ENCODE measurements at places on chromosomes 13 and 19.

DNA sequence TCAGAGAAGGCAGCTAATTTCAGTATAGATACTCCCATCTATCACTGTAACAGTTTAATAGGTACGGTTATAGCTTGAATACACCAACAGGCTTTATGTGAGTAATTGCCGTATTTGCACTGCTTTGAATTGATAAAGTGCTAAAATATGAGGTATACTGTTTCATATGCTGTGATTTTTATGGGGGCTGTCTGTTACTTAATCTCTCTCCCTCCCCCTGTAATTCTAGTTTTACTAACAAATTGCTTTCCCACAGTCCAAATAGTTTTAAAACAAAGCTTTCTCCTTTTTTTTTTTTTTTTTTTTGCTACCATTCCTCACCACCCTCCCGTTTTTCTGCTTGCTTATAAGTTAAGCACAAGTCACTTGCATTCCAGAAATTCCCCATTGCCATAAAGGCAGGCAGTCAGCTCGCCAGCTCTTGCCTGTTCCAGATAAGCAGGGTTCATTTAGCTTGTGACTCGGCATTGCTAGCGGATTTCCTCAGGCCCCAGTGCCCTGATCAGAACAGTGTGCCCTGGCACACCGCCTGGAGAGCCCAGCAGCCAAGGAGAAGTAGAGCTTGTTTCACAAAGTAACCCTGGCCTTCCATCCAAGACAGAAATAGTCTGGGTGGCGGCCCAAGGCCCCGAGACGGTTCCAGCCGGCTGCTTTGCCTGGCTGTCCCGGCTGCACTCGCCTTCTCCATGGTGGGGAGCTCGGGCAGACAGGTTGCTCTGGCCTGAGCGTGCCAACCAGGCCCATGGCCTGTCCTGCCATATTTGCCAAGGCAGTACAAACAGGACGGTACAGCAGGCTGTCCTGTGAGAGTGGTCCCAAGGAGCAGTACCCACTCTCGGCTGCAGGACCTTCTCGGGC is 43.5 kb upstream of the NPAS1 start:
- DNase-seq, result peak; percentile 92
- H3K4me3 ChIP-seq, result no peak overlapping the region
- peaks cover 48% of the 10 kb centered on the region for H3K4me1 ChIP-seq
- no peaks in the 10 kb centered on the region for H3K27me3 ChIP-seq

GRCh38 chr13:30718661-30719524 is 16.4 kb upstream of the ALOX5AP start:
- H3K27me3 ChIP-seq, result no peaks in the 10 kb centered on the region
- H3K36me3 ChIP-seq, result no peaks in the 10 kb centered on the region
- H3K4me3 ChIP-seq, result no peak overlapping the region
- no peak overlapping the region for H3K27ac ChIP-seq
- DNase-seq, result no peak

GRCh38 chr13:98622931-98623331 is 46.0 kb upstream of the STK24 start:
- H3K27me3 ChIP-seq, result no peaks in the 10 kb centered on the region
- H3K27ac ChIP-seq, result no peak overlapping the region
- DNase-seq, result no peak
- no peak overlapping the region for H3K4me3 ChIP-seq

DNA sequence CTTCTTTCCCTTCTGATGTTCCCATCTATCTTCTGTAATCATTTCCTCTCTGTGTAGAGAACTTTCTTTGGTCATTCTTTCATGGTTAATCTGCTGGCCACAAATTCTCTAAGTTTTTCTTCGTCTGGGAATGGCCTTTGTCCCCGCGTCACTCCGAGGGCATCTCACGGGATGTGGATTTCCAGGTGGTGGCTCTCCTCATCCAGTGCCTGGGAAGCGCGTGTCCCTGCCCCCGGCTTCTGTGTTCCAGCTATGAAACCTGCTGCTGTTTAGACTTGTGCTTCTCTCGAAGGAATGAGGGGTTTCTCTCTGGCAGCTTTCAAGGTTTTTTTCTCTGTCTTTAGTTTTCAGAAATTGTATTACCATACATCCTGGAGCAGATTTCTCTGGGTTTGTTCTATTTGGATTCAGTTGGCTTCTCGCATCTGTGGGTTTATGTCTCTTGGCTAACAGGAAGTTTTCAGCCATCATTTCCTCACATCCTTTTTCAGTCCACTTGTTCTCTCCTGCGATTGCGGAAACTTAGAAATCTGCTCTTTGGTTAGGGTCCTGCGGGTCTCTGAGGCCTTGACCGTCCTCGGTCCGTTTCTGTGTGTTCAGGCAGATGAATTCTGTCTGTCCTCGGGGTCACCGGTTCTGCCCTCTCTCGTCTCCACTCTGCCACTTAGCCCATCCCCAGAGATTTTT is 36.9 kb upstream of the DCUN1D2 start:
- peaks cover 64% of the 10 kb centered on the region for H3K36me3 ChIP-seq
- H3K4me3 ChIP-seq, result no peak overlapping the region
- DNase-seq, result no peak
- no peaks in the 10 kb centered on the region for H3K27me3 ChIP-seq
- H3K4me1 ChIP-seq, result peaks cover 8% of the 10 kb centered on the region

DNA sequence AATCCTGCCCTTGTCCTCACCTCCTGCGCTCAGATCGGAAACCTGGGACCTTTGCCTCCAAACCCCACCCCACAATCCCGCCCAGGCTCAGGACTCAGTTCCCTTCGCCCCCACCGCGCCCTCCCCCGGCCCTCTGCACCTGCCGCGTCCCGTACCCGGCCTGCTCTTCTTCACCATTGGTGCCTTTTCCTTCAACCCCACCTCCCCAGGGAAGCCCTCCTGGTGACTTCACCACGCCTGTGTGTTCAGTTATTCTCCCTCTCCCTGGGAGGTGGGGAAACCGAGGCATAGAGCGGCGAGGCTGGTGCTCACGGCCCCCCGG is 19.3 kb upstream of the TCF3 start:
- no peaks in the 10 kb centered on the region for H3K36me3 ChIP-seq
- H3K27me3 ChIP-seq, result peaks cover 88% of the 10 kb centered on the region
- no peak overlapping the region for H3K27ac ChIP-seq
- H3K4me3 ChIP-seq, result no peak overlapping the region

- no peak overlapping the region for H3K4me3 ChIP-seq
- no peaks in the 10 kb centered on the region for H3K36me3 ChIP-seq
- H3K27ac ChIP-seq, result no peak overlapping the region
- DNase-seq, result no peak
- no peaks in the 10 kb centered on the region for H3K27me3 ChIP-seq
- no peaks in the 10 kb centered on the region for H3K4me1 ChIP-seq
Observed at GRCh38 chr13:83498481-83499190, 383.6 kb downstream of the SLITRK1 start.

- DNase-seq, result no peak
- H3K4me1 ChIP-seq, result no peaks in the 10 kb centered on the region
- H3K27me3 ChIP-seq, result peaks cover 6% of the 10 kb centered on the region
Observed at GRCh38 chr19:33530296-33530695, 8.7 kb upstream of the PEPD start.

DNA sequence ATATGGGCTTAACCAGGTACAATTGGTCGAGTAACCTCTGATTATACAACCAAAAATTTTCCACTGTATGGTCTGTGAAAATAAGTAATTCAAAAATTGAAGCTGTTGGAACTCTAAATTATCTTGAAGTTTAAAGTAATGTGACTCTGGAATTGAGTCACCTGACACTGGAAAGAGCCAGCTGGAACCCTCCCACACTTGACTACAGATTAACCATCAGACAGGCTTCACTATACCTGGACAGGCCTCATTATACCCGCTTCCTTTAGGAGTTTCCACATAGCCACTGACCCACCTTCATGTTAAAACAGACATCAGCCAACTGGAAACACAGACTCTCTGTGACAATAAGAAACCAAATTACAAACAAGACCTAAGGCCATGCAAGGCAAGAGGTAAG is 1.3 kb downstream of the ZNF433 start:
- no peaks in the 10 kb centered on the region for H3K27me3 ChIP-seq
- peak overlapping the region; percentile 92 for H3K4me3 ChIP-seq
- H3K36me3 ChIP-seq, result no peaks in the 10 kb centered on the region
- no peak overlapping the region for H3K27ac ChIP-seq
- DNase-seq, result no peak
- H3K4me1 ChIP-seq, result peaks cover 7% of the 10 kb centered on the region

DNA sequence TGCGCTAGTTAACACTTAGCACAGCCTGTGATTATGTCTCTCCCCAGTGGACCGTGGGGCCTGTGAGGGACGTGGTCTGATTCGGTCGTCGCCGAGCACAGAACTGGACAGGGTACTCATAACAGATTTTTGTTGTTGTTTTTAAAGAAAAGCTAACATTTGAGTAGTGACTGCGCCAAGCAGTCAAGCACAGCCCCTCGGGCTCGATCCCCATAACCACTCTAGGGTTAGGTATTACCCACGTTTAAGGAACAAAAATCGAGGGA is 805 bp upstream of the PTOV1 start:
- no peaks in the 10 kb centered on the region for H3K27me3 ChIP-seq
- peak overlapping the region; percentile 96 for H3K4me3 ChIP-seq
- no peak for DNase-seq
- peaks cover 9% of the 10 kb centered on the region for H3K36me3 ChIP-seq
- H3K27ac ChIP-seq, result peak overlapping the region; percentile 99
- H3K4me1 ChIP-seq, result peaks cover 27% of the 10 kb centered on the region
